ENCODE measurements at places on chromosomes 3 and 15.

- peaks cover 15% of the 10 kb centered on the region for H3K4me1 ChIP-seq
- peaks cover 100% of the 10 kb centered on the region for H3K27me3 ChIP-seq
- no peaks in the 10 kb centered on the region for H3K36me3 ChIP-seq
- peak overlapping the region; percentile 57 for H3K4me3 ChIP-seq
- no peak for DNase-seq
Measured at GRCh38 chr15:89399238-89400115, 64.9 kb upstream of the POLG start.

DNA sequence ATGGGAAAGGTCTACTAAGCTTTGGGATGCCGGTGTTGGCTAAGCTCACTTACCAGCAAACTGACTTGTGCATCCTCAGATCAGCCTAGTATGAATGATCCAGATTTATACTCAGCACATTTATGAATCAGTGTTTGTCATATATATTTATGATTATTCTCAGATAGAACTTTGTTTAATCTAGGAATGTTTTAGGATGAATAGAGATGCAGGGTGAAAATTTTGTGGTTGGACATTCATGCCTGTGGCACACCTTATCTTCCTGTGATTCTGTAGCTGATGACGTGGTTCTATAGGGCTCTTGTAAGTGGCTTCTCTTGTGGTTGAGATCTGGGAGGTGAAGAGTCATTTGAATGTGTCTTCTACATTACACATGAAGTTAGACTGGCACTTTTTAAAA lies 11.4 kb downstream of the CDIN1 start:
- H3K4me1 ChIP-seq: peaks cover 27% of the 10 kb centered on the region
- H3K36me3 ChIP-seq: no peaks in the 10 kb centered on the region
- no peak for DNase-seq
- no peak overlapping the region for H3K4me3 ChIP-seq

DNA sequence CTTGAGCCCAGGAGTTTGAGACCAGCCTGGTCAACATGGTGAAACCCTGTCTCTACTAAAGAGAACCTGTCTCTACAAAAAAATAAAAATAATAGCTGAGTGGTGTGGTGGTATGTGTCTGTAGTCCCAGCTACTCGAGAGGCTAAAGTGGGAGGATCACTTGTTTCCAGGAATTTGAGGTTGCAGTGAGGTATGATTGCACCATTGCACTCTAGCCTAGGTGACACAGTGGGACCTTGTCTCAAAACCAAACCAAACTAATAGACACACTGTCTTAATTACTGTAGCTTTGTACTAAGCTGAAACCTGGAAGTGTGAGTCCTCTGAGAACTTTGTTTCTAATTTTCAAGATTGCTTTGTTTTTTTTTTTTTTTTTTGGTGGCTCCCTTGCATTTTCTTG lies 30.4 kb downstream of the MGA start:
- no peaks in the 10 kb centered on the region for H3K27me3 ChIP-seq
- no peaks in the 10 kb centered on the region for H3K36me3 ChIP-seq
- DNase-seq: no peak
- peaks cover 39% of the 10 kb centered on the region for H3K4me1 ChIP-seq
- no peak overlapping the region for H3K27ac ChIP-seq

- no peaks in the 10 kb centered on the region for H3K36me3 ChIP-seq
- H3K27me3 ChIP-seq: no peaks in the 10 kb centered on the region
- peak; percentile 32 for DNase-seq
- H3K4me1 ChIP-seq: peaks cover 43% of the 10 kb centered on the region
- H3K27ac ChIP-seq: peak overlapping the region; percentile 92
Measured at GRCh38 chr3:129195731-129196256, 12.1 kb upstream of the CNBP start.

GRCh38 chr3:16917256-16917935 lies 32.6 kb downstream of the PLCL2 start:
- DNase-seq: no peak
- H3K36me3 ChIP-seq: no peaks in the 10 kb centered on the region
- peak overlapping the region; percentile 69 for H3K27ac ChIP-seq
- no peak overlapping the region for H3K4me3 ChIP-seq
- H3K4me1 ChIP-seq: peaks cover 93% of the 10 kb centered on the region

GRCh38 chr3:115226844-115227445 lies 79.9 kb upstream of the ZBTB20 start:
- H3K36me3 ChIP-seq: no peaks in the 10 kb centered on the region
- H3K4me1 ChIP-seq: no peaks in the 10 kb centered on the region
- H3K27me3 ChIP-seq: no peaks in the 10 kb centered on the region
- H3K4me3 ChIP-seq: no peak overlapping the region
- no peak for DNase-seq

GRCh38 chr3:52194485-52195290 lies 3.3 kb upstream of the ALAS1 start:
- peaks cover 65% of the 10 kb centered on the region for H3K4me1 ChIP-seq
- H3K27ac ChIP-seq: peak overlapping the region; percentile 93
- peaks cover 6% of the 10 kb centered on the region for H3K36me3 ChIP-seq
- H3K27me3 ChIP-seq: no peaks in the 10 kb centered on the region
- no peak overlapping the region for H3K4me3 ChIP-seq

DNA sequence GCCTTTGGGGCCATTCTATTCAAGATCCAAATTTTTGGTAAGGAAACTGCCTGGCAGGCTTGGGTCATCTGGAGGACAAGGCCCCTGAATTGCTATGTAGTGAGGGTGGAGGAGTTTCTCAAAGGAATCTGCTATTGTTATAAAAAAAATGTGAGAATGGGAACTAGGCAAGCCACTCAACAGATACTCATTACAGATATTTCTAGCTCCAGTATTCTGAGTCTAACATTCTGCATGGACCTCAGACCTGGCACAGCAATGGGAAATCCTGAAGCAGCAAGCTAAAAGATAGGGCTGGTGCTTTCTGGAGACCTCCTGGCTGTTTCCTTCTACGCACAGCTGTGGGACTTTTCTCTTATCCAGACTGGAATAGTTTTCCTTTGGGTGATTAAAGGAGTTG lies 430.7 kb upstream of the RBMS3 start:
- no peaks in the 10 kb centered on the region for H3K27me3 ChIP-seq
- H3K4me3 ChIP-seq: no peak overlapping the region
- no peak overlapping the region for H3K27ac ChIP-seq

DNA sequence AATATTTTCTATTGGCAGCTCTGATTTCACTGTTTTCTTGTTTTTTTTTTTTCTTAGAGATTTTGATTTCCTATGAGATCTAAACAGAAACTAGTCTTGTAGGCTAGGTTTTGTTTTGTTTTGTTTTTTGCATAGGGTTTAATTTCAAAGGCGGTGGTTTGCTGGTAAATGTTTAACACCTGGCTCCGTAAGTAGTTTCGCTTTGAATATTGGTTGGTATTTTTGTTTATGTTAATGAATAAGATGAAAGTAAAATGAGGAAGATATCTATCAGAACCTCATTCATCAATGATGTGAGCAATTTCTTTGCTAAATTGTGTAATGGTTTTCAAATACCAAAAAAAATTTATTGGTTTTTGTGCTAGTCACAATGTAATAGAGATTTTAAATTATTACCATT lies 39.7 kb upstream of the TM4SF1 start:
- H3K4me3 ChIP-seq: no peak overlapping the region
- no peak for DNase-seq
- H3K27ac ChIP-seq: no peak overlapping the region
- peaks cover 8% of the 10 kb centered on the region for H3K4me1 ChIP-seq
- H3K27me3 ChIP-seq: no peaks in the 10 kb centered on the region

DNA sequence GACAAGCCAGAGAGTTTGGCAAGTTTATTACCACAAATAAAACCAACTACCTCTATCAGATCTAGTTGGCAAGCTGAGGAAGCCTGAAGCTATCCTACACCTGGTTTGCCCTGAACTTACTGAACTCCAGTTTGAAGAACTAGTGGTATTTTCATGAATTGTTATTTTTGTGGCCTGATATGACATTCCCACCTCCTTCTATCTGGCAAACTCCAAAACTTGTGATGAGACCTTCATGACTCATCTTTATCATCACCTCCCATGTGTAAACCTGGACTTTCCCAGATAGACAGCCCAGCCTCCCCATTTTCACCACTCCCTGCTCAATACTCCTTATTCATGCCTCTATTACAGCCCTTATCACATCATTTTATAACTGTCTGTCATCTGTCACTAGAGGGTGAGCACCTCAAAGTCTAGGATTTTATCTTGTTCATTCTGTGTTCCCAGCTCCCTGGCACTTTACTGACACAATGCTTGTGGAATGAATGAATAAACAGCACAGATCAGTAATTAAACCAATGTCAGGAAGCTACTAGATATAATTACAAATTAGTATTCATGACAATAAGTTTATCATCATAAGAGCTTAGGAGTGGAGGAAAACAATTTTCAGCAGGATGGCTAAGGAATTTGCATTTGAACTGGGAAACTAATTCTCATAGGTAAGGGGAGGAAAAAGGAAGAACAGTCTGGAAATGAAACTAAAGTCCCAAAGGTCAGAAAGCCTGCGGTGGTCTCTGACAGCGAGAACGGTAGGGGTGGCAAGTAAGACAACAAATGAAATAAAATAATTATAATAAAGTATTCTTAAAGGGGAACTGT lies 13.2 kb upstream of the TRANK1 start:
- H3K27ac ChIP-seq: no peak overlapping the region
- no peak for DNase-seq
- no peak overlapping the region for H3K4me3 ChIP-seq
- H3K36me3 ChIP-seq: no peaks in the 10 kb centered on the region
- no peaks in the 10 kb centered on the region for H3K27me3 ChIP-seq
- peaks cover 12% of the 10 kb centered on the region for H3K4me1 ChIP-seq

DNA sequence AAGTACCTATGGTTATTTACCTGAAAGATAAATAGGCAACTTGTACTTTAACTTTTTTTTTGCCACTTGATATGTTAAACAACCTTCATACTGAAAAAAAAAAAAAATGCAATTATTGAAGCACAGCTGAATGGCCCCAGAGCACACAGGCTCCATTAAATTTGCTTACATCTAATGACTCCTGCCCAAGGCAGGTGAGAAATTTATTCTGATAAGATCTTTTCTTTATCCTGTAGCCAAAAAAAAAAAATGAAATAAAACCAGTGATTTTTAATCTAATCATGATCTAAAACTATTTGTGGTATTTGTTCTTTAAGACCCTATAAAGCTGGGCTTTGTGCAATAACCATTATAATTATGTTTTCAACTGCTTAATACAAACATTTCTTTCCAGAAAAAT lies 115.7 kb downstream of the DPH6 start:
- H3K4me3 ChIP-seq: no peak overlapping the region
- no peaks in the 10 kb centered on the region for H3K36me3 ChIP-seq
- DNase-seq: no peak
- peaks cover 3% of the 10 kb centered on the region for H3K4me1 ChIP-seq
- H3K27me3 ChIP-seq: no peaks in the 10 kb centered on the region

- no peak overlapping the region for H3K4me3 ChIP-seq
- no peaks in the 10 kb centered on the region for H3K36me3 ChIP-seq
- peaks cover 51% of the 10 kb centered on the region for H3K27me3 ChIP-seq
- no peak for DNase-seq
- no peak overlapping the region for H3K27ac ChIP-seq
Measured at GRCh38 chr3:53673722-53674350, 172.4 kb downstream of the CHDH start.

All from left ventricle myocardium inferior (tissue), 1 donor.